ENCODE measurements at places on chromosomes 16 and 17. TPM values are rescaled to one million over a fixed set of nuclear protein-coding genes. Genes with fewer than 3 reads are reported as not detected.

Gene JPT1
- total RNA-seq, result 168 TPM

Gene ATAD5
- 3.2 TPM for total RNA-seq

Gene NDE1
- total RNA-seq, result 25.1 TPM

Gene OTOP3
- total RNA-seq, result not detected

Gene NHERF2
- 60.4 TPM for total RNA-seq

Gene ENPP7
- total RNA-seq, result not detected

Gene EXOC3L1
- total RNA-seq, result not detected

Gene RAB11FIP4
- total RNA-seq, result 1.2 TPM

All from smooth muscle cell of trachea (primary cell).